ENCODE measurements at places on chromosomes 6 and 20.

DNA sequence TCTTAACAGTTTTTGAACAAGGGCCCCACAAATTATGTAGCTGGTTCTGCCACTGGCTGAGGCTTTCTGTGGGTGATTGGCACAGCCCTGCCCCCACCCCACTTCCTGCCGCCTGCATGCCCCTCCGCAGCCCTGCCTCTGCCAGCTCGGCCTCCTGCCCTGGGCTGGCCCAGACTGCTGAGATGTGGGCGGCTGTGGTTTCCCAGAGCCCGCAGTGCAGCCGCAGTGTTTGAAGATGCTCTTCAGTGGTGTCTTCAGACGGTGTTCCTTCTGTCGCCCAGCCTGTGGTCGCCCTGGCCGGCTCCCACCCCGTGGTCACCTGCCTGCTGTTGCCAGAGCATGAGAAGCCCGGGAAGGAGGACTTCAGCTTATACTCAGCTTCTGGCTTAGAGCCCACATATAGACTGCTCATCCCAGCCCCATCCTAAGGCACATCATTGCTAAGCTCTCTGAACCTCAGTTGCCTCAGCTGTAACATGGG, 154.3 kb downstream of the VEGFA start:
- DNase-seq, result peak; percentile 60

DNA sequence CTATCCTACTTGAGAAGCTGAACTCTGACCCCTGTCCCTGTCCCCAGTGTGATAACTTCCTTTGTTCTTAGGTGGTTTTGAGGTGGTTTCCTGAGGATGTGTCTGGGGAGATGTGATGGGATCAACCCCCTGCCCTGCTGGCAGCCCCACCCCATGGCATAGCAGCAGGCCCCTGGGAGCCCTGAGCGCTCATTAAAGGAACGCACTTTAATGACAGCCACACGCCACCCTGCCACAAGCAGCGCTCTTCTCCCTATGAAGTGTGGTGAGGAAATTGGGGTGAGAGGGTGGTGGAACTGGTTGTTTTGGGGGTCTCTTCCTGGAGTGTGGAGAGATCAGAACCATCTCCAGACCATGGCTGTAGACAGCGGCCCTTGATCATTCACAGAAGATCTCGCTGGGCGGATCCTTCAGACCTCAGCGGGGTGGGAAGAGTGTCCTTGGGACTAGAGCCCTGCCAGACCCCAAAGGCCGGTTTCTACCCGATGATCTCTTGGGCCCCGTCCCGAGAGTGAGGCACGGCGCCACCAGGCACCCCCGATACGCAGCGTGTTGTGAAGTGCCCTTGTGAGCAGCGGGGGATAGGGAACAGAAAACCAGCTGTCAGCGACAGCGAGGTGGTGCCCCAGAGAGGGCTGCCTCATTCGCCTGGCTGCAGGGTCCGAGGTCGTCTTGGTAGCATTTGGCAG, 45.4 kb downstream of the SYNJ2 start:
- no peak for DNase-seq

GRCh38 chr6:160327981-160328380, 20.2 kb upstream of the SLC22A3 start:
- DNase-seq, result no peak

DNA sequence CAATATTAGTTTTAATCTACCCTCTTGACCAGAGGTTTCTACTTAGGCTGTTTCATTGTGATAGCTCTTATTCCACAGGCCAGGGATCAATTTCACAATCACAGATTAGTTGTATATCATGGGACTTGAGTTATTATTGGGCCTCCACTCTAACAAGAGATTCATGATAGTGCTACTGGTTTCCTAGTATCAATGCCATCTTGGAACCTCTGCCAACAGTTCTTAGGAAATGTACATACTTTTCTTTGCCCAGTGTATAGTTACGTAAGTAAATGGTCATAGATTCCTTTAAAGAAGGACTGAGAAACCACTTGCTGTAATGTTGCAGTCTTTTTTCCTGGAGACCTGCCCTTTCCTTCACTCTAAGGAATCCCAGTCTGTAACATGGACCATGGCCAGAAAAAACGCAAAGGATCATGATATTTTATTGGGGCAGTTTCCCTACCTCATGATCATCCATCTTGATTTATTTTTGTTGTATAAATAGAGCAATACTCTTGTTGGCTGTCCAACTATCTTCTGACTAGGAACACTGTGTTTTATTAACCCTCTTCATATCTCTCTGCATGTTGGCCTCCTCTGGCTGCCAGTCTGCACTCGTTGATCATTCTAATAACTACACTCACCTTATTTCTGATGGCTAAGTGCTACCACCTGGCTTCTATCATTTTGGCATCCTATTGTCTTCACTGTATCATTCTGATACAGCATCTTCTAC, 38.0 kb upstream of the VGLL2 start:
- DNase-seq, result no peak

DNA sequence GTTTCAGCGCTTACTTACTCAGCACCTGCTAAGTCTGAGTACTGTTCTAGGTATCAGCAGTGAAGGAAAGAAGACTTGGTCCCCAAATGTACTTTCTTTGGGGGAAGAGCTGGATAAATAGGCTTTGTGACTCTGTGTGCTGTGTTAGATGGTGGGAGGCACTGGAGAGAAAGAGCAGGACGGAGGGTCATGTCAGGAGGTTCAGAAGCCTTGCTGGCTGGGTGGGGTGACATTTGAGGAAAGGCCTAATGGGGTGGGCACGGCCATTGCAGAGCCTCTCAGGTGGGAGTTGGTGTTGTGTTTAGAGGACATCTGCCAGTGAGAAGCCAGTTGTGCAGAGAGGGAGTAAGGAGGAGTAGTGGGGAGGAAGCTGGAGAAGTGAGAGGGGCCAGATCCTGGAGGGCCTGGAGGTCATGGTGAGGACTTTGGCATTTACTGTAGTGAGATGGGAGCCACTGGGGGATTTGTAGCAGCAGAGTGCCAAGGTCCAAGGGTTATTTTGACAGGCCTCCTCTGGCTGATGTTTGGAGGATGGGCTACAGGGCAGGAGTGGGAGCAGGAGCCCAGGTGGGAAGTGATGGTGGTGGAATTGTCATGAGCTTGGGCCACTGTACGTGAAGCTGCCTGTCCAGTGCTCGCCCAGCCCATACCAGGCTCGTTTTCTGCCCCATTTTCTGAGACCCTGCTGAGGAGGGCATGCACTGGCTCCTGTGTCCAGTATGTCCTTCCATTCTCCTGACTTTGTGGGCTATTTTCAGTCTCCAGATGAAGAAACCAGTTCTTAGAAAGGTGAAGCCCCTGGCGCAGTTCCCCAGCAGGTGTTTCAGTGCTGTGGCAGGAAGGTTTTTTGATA, 886 bp downstream of the SDCBP2 start:
- DNase-seq, result no peak

GRCh38 chr6:90401933-90402830, 105.5 kb upstream of the BACH2 start:
- DNase-seq, result no peak

GRCh38 chr6:89297695-89298351, 17.3 kb downstream of the GABRR2 start:
- DNase-seq, result peak; percentile 61

DNA sequence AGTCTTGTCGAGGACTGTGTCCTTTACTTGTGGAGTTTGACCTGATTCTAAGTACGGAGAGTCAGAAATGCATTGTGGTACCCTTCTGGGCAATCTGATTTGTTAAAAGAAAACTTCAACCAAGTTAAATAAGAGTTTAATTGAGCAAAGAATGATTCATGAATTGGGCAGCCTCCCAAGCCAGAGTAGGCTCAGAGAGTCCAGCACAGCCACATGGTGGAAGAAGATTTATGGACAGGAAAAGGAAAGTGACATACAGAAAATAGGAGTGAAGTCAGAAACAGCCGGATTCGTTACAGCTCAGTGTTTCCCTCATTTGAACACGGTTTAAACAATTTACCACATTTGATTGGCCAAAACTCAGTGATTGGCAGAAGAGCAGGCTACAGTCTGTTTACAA, 329.2 kb downstream of the DHX35 start:
- DNase-seq, result no peak

DNA sequence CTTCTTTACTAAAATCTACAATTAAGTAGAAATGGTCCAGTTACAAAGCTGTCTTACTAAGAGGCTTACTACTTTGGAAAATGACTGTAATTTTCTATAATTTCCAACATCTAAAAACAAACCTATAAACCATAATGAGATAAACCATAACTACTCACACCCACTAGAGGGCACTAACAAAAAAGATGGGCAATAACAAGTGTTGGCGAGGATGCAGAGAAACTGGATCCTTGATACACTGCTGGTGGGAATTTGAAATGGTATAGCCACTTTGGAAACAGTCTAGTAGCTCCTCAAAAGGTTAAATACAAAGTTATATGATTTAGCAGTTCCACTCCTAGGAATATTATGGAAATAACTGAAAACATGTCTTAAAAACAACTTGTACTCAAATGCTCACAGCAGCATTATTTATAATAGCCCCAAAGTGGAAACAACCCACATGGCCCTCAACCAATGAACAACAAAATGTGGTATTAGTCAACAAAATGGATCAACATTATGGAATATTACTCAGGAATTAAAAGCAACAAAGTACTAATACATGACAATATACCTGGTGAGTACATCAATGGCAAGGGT, 50.6 kb downstream of the GJA10 start:
- no peak for DNase-seq

DNA sequence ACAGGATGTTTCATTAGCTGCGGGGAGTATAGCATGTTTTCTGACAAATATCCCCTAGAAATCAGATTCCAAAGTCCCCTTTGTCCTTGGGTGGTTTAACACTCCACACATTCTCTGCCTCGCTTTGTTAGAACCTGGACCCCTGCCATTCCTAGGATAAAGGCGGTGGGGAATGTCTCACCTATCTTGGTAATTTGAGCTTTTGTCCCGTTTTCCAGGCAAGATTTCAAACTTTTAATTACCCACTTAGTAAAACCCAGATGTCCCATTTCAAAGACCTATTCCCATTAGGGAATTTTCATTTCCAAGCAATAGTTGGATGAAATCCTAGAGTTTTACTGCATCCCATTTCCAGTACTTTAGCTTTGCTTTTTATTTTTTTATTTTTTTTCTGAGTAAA, 501.0 kb upstream of the MAP3K7 start:
- no peak for DNase-seq

DNA sequence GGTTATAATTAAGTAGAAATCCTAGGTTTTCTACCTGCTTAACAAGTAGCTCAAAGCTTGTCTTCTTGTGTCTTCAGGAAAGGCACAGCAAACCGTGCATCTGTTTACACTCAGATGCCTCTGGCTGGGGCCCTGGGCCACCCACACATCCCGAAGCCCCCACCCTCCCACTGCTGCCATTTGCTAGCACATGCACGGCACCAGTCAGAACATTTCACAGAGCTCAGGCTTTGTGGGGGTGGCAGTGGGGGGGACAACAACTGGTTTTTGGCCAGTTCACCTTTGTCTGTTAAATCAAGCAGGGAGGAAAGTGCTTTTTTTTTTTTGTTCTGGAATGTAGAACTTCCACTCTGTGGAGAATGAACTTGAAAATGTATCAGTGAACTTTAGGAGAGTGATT, 77.7 kb downstream of the LINC00237 start:
- no peak for DNase-seq

GRCh38 chr6:11006061-11006460, 38.0 kb downstream of the ELOVL2 start:
- DNase-seq, result no peak

GRCh38 chr20:25296094-25297093, 48.5 kb downstream of the PYGB start:
- DNase-seq, result no peak

- no peak for DNase-seq
Measured at GRCh38 chr6:4714961-4715501, 61.2 kb upstream of the CDYL start.

GRCh38 chr6:34657037-34657306, 39.6 kb downstream of the ILRUN start:
- no peak for DNase-seq

DNA sequence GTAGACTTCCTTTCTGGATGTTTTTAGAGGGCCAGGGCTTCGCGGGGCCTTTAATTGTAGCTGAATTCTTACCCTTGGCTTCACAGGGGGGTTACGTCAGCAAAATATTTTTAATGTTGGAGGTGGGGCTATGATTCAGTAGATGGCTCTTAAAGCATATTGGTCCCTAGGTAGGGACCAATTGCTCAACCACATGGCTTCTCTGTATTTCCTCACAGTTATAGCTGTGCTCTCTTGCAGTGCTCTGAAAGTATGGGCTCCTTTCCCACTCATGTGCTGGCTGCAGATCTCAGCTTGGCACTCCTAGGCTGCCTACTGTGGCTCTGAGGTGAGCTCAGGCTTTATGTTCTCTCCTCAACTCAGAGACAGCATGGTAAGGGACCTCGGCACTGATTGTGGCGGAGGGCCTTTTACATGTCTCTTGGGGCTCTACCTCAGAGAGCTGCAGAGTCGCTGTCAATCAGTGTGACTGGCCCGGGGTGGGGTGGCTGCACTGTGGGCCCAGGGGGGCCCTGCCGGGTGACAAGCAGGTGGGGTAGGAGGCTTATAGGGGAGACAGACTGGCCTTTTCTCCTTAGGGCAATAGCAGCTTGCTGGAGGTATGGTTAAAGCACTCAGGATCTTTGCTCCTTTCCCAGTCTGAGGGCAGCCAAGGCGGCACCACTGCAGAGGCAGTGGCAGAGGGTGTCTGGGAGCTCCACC, 318.0 kb downstream of the DOK5 start:
- no peak for DNase-seq

DNA sequence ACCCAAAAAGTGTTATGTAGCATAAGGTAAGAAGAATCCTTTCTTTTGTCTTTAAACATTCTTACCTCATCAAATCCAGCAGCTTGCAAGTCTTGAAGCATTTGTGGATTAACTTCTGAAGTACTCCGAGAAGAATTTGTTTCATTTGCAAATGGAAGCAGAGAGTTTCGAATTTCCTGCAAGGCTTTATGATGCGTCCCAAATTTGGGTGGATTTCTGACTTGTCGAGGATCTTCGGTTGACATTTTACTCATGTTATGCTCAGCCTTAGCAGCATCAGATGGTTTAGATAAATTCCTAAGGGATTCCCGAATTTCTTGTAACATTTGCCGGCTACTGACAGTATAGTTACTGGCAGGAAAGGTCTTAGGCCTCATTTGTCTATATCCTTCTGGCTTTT, 16.2 kb downstream of the LATS1 start:
- DNase-seq, result no peak

GRCh38 chr20:13141546-13141945, 79.5 kb upstream of the ISM1 start:
- no peak for DNase-seq

DNA sequence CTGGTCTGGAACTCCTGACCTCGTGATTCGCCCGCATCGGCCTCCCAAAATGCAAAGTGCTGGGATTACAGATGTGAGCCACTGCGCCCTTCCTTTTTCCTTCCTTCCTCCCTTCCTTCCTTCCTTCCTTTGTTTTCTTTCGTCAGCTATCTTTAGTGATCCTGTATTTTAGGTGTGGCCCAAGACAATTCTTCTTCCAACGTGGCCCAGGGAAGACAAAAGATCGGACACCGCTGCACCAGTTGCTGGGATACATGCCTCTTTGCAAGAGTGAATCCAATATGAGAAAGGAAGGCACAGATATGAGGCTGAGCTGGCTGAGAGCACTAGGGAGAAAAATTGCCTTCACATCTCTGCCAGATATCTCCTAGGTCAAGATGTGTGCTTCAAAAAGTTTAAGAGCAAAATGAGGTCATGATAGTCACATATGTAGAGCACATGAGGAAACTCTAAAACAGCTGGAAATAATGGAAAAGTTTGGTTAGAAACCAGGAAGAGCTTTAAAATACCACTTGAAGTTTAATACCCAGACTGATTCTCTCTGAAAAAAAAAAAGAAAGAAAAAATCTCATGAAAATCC, 41.8 kb downstream of the OR2B2 start:
- DNase-seq, result no peak

Measured in inflammatory macrophage (primary cell).